ENCODE measurements at places on chromosomes 11 and 22. TPM values are rescaled to one million over a fixed set of nuclear protein-coding genes. Genes with fewer than 3 reads are reported as not detected.
A peak's percentile ranks its signal among the peaks of the same experiment; 100 is the strongest.

The ANGPTL5 gene
- total RNA-seq = not detected

GRCh38 chr11:69890476-69890875 lies 71.3 kb upstream of the FGF3 start:
- no peak for DNase-seq

- no peak for DNase-seq
These were observed 77.7 kb downstream of the KCNC1 start for GRCh38 chr11:17812091-17812864.

GRCh38 chr11:128093689-128094088 lies 493.7 kb downstream of the ETS1 start:
- no peak for DNase-seq

- DNase-seq = no peak
These were observed 1109.5 kb downstream of the BRD1 start for GRCh38 chr22:48717883-48718817.

The OR8D1 gene
- not detected for total RNA-seq

- peak; percentile 84 for DNase-seq
These were observed 725 bp downstream of the ARHGAP42 start for GRCh38 chr11:100687630-100688395.

DNA sequence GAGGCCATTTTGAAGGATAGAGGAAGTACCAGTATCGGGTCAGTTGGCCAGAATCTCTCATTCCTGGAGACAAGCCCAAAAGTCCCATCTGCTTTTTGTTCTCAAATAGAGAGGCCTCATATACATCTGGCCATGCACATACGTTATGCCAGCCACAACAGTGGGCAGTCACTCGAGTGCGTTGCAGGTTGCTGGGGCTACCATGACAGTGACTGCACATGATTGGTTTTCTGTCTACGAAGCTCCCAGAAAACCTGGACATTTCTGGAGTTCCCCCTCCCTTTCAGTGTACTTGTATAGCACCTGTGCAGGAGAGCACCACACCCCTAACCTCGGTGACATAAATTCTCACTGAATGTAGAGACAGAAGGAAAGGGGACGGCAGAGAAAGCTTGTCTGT lies 62.1 kb downstream of the C22orf31 start:
- no peak for DNase-seq

The CTSW gene
- total RNA-seq = 0.24 TPM

- DNase-seq = peak; percentile 86
These were observed 1.6 kb downstream of the NCAM1 start for GRCh38 chr11:112962579-112963367.

The SPTBN2 gene
- total RNA-seq = 79.1 TPM

GRCh38 chr11:104199053-104199452 lies 35.1 kb upstream of the PDGFD start:
- no peak for DNase-seq

DNA sequence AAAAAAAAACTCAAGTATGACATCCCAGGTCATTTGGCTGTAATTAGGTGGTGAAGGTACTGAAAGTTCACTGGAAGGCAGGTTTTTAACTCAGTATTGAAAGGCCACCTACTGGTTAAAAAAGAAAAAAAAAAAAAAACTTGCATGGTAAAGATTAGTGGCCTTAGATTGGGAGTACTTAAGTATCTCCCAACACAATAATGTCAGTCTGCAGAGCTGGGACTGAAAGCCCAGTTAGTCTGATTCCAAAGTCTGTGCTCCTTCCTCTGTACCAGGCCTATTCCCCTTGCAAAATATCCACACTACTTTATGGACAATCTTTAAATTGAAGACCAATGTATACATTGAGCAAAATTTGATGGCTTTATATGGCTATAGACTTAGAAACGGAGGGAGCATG lies 85.5 kb downstream of the NOX4 start:
- peak; percentile 54 for DNase-seq

DNA sequence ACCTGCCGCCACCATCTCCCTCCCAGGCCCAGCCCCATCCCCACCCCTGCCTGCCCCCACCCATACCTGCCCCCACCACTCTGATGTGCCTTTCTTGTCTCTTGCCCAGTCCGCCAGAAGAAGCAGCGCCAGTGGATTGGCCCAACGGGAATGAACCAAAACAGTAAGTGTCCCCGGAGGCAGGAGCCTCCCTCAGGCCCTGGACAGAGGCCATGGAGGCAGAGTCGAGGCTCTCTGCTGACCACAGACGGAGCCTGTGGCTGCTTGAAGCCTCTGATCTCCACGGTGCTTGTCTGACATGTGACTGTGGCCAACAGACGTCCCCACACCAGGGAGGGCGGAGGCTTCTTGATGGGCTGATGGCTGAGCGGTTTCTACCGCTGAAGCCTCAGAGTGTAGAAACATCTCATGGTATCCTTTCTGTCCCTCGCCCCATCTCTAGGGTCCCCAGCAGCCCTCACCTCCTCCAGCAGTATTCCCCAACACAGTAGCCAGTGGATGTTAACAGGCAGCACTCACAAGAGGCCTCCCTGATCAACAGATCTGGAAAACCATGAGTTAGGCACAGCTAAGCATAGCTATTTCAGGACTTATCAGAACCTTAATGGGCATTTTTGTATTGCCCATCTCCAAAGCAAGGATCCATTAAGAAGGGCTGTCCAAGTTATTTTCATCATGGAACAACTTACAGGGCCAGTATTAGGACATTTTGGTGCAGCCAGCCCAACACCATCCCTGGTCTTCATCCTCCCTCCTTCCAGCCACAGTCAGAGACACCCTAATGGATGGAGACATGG lies 21.7 kb downstream of the CD5 start:
- no peak for DNase-seq

DNA sequence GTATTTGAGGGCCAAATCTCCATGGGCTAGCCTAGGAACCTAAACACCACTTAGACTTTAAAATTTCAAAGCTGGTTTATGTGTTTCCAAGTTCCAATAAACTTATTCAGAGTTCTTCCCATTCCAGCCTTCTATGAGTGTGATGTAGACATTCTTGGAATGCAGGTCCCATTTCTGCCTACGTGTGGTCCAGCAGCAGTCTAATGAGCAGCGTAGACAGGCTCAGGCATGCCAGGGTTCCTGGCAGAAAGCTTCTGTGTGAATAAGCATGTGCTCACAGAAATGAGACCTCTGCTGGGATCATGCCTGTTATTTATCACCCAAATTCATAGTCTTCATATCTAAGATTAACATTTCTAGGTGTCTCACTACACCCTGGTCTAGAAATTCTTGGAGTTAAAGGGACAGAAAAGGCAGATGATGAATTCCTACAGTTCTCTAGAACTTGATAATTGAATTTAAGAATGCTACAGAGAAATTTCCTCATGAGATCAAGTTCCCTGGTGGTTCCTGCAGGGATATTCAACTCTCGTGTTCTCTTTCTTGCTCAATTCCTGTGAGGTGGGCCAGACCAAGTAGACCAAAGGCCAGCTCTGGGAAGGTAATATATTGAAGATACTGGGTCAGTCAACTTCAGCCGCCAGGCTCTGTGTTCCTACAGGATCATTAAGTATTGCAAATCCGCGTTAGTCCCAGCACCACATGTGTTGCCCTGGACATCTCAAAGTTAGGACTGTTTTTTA lies 17.6 kb downstream of the RNF185 start:
- DNase-seq = no peak

- no peak for DNase-seq
These were observed 13.9 kb upstream of the RASSF10 start for GRCh38 chr11:12995188-12995587.

- DNase-seq = no peak
These were observed 148.0 kb upstream of the B3GAT1 start for GRCh38 chr11:134560066-134560465.

GRCh38 chr11:32139896-32140520 lies 49.1 kb downstream of the RCN1 start:
- DNase-seq = no peak

The OR5A2 gene
- total RNA-seq = not detected

DNA sequence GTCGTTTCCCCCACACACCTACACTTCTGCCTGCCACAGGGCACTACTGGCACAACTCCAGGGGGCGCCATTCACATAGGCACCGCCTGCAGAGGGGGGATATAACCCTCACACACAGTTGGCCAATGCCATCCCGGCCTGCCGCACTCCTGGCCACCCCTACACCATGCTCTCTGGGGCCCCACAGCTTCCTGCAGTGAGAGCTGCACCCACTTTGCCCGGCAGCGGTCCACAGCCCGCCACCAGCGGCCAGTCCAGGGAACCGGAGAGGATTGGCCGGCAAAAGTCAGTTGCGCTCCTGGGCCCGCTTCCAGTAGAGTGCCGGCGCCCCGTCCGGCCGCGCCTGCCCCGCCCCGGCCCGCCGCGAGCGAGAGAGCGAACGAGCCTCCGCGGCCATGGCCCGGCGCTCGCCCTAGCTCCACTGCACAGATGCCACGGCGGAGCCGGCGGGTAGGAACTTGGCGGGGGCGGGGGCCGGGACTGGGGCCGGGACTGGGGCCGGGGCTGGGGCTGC lies 25.6 kb upstream of the SUSD2 start:
- DNase-seq = peak; percentile 68

All from HT1080 (cell line).